ENCODE measurements at places on chromosomes 5 and 9.

DNA sequence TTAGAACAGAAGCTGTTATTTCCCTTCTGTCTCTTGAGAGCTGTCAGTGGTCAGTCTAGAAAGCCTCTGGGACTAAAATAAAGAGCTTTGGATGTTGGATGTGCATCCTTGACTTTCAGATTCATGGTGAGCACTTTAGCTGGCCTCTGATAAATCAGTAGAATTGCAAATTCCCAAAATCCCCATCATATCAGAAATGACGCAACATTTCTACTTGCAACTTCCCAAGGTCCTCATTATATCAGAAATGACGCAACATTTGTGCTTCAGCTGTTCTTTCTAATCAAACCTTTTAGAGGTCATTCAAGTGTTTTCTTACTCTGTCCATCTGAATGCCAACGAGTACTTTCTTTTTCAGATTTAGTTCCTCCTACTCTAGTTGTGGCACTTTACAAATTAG is 167.3 kb upstream of the MOCS2 start:
- no peak for DNase-seq

DNA sequence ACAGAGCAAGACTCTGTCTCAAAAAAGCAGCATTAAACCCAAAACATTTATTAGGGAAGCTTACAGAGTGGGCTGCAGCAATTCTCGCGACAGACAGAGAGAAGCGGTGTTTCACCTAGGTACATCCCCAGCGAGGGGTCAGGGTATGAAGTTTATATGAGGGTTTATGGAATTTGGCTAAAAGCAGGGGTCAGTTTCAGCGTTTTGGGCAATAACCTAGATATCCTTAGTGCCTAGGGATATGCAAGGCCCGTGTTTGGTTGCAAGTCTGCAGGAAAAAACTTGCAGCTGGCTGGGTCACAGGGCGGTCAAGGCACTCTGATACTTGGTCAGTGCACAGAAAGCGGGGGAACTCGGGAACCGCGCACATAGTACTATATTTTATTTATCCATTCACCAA is 649 bp upstream of the GLE1 start:
- DNase-seq = no peak

- DNase-seq = no peak
These were observed 124.4 kb downstream of the EBF1 start for GRCh38 chr5:158975363-158975762.

- no peak for DNase-seq
These were observed 1163.0 kb downstream of the TAF11L14 start for GRCh38 chr5:18797222-18797621.

DNA sequence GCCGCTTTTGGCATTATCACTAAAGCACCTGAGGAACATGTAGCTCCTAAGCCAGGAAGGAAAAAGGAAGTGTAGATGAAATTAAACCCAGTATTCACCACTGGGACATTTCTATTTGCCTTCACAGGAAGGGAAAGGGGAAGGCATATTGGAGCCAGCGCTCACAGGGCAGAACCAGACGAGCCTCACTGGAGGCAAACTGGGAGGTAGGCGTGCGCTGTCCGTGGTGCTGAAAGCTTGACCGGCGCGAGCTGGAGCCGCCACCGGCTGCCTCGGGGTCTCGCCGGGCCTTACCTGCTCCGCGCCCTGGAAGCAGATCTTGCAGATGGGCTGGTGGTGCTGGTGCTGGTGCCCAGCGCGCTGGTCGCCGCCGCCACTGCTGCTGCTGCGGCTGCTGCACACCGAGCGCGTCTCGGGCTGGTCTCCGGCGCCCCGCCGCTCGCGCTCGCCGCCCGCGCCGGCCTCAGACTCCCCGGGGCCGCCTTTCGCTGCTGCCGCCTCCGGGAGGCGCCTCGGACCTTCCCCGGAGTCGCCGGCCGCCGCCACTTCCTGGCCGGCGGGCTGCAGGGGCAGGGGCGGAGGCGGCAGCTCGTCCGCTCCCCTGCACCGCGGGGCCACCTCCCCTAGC is 732 bp downstream of the MARCHF11 start:
- no peak for DNase-seq

DNA sequence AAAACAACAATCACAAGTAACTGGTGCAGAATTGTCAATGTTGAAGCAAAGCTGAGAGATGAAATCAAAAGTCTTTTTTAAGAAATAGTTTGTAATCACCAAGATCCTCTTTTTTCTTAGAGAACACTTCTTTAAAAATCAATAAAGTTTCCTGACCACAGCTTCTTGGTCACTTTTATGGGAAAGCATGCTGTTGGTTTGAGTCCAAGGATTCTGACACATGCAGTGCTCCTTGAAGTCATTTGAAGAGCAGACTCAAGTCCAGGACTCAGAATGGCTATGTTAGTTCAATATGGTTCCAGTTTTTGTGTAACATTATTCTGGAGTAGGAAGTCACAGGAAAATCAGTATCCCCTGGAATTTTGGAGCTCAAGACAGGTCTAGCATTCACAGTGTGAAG is 480.6 kb downstream of the NR2F1-AS1 start:
- DNase-seq = no peak

- no peak for DNase-seq
These were observed 51.8 kb downstream of the DUSP1 start for GRCh38 chr5:172719211-172719610.

DNA sequence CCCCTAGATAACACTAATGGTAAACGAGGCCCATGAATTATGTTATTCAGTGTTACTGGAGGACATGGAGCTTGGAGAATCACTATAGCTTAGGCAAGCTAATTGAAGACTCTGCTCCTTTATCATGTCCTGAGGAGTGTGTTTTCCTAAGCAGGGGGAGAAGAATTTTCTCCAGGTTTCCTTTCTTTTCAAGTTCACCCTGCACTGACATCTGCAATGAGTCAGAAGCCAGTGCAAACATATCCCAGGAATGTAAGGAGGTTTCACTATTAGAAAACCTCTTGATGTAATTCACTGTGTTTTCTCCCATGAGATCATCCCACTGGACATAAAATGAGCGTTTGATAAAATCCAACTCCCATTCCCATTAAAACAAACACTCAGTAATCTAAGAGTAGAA is 75.6 kb downstream of the DMRT2 start:
- DNase-seq = no peak

- no peak for DNase-seq
These were observed 43.4 kb upstream of the VCAN start for GRCh38 chr5:83428126-83428525.

DNA sequence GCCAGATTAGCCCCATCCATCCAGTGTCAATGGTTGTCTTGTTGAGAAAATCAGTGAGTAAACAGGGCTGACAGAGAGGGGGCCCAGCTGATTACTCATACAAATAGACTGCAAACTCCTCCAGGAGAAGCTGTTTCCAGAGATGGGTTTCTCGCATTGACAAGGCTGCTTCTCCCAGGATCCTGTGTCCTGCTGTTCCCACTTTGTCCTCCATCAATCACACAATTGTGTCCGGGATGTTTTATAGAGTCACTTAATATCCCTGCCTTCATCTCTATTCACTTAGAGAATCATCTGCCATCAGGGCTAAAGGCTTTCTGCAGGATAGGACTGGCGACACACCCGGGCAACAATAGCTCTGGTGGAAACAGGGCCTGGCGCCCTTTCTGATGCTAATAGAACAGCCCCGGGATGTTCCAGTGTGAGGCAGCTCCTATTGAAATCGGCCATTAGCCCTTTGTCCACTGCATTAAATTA is 71.7 kb upstream of the TBCA start:
- DNase-seq = no peak

DNA sequence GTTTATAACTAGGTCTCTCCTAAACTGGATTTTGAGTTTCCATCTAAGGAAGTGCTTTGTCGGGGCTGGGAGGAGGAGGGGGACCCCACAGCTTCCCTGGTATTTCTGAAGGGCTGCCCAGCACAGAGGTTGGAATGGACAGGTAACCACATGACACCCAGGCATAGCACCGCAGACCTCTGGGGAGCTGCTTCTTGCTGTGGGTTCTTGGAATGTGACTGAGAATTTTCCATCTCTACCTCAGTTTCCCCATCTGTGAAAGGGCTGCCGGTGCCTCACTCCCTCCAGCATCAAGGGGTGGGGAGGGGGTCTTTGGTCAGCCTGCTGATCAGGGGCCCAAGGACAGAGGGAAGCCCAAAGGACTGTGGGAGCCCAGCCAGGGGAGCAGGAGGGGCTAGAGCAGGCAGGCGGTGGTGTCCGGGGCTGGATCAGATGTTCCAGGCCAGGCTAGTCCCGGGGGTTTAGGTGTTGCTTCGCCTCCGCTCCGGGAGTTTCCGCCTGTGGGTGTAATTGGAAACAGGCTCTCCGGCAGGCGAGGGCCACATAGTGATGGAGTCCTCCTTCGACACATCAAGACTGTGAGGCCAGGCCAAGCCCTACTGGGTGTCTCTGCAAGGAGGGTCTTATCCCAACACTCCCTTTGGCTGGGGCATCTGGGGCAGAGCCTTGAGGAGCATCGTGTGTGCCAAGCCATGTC is 3.3 kb downstream of the OLFML2A start:
- DNase-seq = no peak
